Memory B cell (primary cell): ENCODE measurements at places on chromosomes 2 and 18.

- H3K4me3 ChIP-seq: no peak overlapping the region
- H3K27ac ChIP-seq: no peak overlapping the region
- no peak for DNase-seq
- no peaks in the 10 kb centered on the region for H3K27me3 ChIP-seq
- H3K4me1 ChIP-seq: no peaks in the 10 kb centered on the region
Observed at GRCh38 chr18:70301667-70302066, 12.8 kb downstream of the SOCS6 start.

DNA sequence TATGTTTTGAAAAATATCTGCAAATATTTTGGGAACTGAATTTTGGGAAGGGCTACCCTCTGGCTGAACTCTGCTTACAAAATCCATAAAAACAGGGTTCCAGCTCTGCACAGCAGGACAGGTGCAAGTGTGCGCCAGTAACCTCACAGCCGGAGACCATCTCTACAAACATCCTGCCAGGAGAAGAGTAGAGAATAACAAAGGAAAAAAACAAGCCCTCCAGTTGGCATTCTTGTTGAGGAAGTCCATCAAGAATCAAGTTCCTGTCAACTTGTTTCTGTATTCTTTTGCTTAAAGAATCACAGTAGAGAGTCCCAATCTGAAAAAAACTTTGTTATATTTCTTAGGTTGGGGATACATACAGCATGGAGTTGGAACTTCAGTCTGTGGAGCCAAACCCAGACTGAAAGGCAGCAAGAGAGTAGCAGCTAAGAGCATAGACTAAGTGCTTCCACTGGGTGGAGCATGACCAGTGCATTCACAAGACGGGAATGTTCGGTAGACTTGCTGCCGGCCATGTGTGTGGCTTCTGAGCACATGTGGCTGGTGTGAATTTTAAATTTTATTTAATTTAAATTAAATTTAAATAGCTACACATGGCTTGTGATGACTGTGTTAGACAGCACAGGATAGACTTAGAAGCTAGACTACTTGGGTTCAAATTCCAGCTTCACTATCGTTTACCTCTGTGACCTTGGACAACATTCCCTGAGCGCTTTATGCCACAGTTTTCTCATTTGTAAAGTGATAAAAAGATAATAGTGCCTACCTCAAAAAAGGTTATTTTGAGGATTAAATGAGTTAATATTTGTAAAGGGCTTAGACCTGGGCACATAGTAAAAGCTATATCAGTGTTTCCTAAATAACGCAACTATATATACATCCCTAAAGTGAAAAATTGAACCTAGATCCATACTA lies 41.9 kb downstream of the SPTBN1 start:
- no peak for DNase-seq
- H3K36me3 ChIP-seq: no peaks in the 10 kb centered on the region
- peaks cover 5% of the 10 kb centered on the region for H3K27me3 ChIP-seq

DNA sequence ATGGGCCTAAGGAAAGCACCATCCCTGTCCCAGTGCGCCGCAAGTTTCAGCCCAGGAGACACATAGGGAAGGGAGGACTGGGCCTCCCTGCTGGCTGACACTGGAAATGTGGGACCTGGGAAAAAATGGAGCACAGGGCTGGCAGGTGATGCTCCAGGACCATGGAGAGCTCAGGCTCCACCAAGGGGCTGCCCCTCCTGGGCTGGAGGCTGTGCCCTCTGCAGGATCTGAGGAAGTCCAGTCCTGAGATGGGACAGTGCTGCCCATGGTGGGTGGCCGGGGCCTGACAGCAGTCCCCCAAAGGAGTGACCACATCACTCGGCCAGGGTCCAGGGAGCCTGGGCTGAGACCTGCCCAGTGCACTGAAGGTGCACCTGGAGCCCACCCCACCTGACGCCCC lies 108.6 kb upstream of the TEKT4 start:
- no peak for DNase-seq
- H3K27ac ChIP-seq: no peak overlapping the region
- H3K27me3 ChIP-seq: peaks cover 2% of the 10 kb centered on the region
- H3K36me3 ChIP-seq: no peaks in the 10 kb centered on the region
- H3K4me3 ChIP-seq: no peak overlapping the region

DNA sequence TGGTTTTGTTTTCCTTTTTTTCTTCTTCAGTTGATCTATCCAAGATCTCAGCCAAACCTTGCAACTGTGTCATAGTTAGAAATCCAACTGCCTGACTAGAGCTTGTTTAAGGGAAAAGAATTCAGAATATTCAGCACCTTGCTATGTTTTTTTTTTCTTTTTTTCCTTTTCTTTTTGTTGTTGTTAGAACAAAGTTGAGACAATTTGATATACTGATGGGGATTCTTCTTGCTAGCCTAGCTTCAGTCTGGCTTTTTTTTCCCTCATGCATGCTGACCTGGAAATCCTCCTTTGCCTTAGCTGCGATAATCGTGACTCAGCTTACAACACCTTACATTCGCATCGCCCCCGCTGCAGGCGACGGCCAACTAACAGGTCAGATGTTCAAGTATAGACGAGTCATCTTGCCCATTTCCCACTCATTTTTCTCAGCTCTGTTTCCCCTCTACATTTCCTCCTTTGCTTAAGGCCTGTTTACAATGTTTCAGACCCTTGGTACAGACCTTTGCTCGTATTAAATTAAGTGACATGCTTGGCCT lies 487.2 kb upstream of the RAB12 start:
- no peaks in the 10 kb centered on the region for H3K36me3 ChIP-seq
- no peak for DNase-seq
- H3K27me3 ChIP-seq: peaks cover 1% of the 10 kb centered on the region
- H3K27ac ChIP-seq: no peak overlapping the region

GRCh38 chr2:158649846-158650245 lies 145.3 kb upstream of the DAPL1 start:
- no peaks in the 10 kb centered on the region for H3K36me3 ChIP-seq
- H3K4me3 ChIP-seq: no peak overlapping the region
- H3K4me1 ChIP-seq: no peaks in the 10 kb centered on the region
- no peak overlapping the region for H3K27ac ChIP-seq
- no peaks in the 10 kb centered on the region for H3K27me3 ChIP-seq

- no peak for DNase-seq
- no peaks in the 10 kb centered on the region for H3K36me3 ChIP-seq
- peaks cover 30% of the 10 kb centered on the region for H3K27me3 ChIP-seq
- H3K27ac ChIP-seq: no peak overlapping the region
Observed at GRCh38 chr2:219327719-219328118, 4.8 kb downstream of the RESP18 start.

GRCh38 chr18:43751203-43751602 lies 473.9 kb upstream of the SYT4 start:
- H3K36me3 ChIP-seq: no peaks in the 10 kb centered on the region
- H3K4me3 ChIP-seq: no peak overlapping the region
- no peaks in the 10 kb centered on the region for H3K27me3 ChIP-seq
- no peak for DNase-seq
- H3K4me1 ChIP-seq: no peaks in the 10 kb centered on the region

GRCh38 chr2:189522435-189523151 lies 58.0 kb downstream of the SLC40A1 start:
- peaks cover 8% of the 10 kb centered on the region for H3K27me3 ChIP-seq
- no peak for DNase-seq
- H3K36me3 ChIP-seq: no peaks in the 10 kb centered on the region
- no peaks in the 10 kb centered on the region for H3K4me1 ChIP-seq
- no peak overlapping the region for H3K4me3 ChIP-seq
- no peak overlapping the region for H3K27ac ChIP-seq

DNA sequence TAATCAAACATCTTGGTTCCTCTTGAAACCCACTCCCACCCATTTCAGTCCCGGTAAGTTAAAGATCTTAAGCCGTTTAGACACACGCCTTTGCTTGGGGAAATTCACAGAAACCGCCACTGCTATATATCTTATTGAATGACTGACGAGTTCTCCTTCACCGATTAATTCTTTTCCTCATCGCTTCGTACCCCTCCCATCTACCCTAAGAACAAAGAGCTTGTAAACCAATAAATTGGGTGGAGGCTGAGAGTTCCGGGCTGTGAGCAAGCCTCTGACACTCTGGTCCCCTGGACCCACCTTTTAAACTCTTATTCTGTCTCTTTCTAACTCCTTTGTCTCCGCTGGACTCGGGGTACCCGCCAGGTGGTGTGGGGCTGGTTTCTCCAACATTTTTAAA lies 30.6 kb downstream of the TMEM131 start:
- peaks cover 3% of the 10 kb centered on the region for H3K36me3 ChIP-seq
- DNase-seq: no peak
- peaks cover 58% of the 10 kb centered on the region for H3K4me1 ChIP-seq
- no peaks in the 10 kb centered on the region for H3K27me3 ChIP-seq

GRCh38 chr18:24396082-24396633 lies 1.5 kb downstream of the OSBPL1A start:
- no peak for DNase-seq
- H3K36me3 ChIP-seq: no peaks in the 10 kb centered on the region
- no peak overlapping the region for H3K27ac ChIP-seq
- H3K27me3 ChIP-seq: peaks cover 9% of the 10 kb centered on the region
- no peak overlapping the region for H3K4me3 ChIP-seq
- peaks cover 6% of the 10 kb centered on the region for H3K4me1 ChIP-seq

DNA sequence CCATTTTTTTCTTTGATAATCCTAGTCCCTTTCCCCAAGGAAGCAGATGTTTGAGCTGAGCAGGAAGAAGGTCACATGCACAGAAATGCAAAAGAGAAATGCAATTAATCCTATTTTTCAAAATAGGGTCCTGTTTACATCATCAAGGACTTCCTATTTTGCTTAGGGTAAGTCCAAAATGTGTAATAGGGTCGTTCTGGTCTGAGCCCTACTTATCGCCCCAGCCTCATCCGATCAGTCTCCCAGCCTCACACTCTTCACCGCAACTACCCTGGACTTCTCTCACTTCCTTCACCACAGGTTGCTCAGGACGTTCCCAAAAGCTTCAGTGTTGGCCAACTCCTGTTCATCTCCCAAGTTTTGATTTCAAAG lies 32.8 kb downstream of the FOSL2 start:
- no peak for DNase-seq
- no peaks in the 10 kb centered on the region for H3K36me3 ChIP-seq
- H3K4me3 ChIP-seq: no peak overlapping the region
- no peak overlapping the region for H3K27ac ChIP-seq

GRCh38 chr2:168060986-168061750 lies 186.2 kb downstream of the STK39 start:
- no peaks in the 10 kb centered on the region for H3K4me1 ChIP-seq
- no peak overlapping the region for H3K4me3 ChIP-seq
- peaks cover 17% of the 10 kb centered on the region for H3K36me3 ChIP-seq

GRCh38 chr18:41940506-41941215 lies 14.4 kb upstream of the PIK3C3 start:
- peaks cover 7% of the 10 kb centered on the region for H3K4me1 ChIP-seq
- H3K36me3 ChIP-seq: no peaks in the 10 kb centered on the region
- H3K27ac ChIP-seq: no peak overlapping the region
- no peak overlapping the region for H3K4me3 ChIP-seq
- DNase-seq: no peak

DNA sequence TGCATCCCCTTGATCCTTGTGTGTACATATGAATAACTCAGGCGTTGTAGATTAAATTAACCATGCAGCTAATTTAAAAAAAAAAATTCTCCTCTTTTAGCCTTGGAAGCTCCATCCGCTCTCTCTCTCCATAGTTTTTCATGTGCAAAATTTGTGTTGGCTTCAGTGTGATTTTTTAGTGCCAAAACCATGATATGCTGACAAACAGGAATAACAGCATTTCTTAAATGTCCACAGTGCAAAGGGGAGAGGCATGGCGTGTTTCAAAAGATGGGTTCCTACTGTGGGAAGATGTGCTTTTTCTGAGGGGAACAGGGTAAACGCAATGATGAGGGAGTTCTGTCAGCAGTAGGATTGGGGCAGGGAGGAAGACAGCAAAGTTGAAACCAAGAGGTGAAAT lies 247.0 kb downstream of the ICOS start:
- peaks cover 4% of the 10 kb centered on the region for H3K27me3 ChIP-seq
- no peak overlapping the region for H3K27ac ChIP-seq
- no peak for DNase-seq
- H3K4me1 ChIP-seq: no peaks in the 10 kb centered on the region
- no peak overlapping the region for H3K4me3 ChIP-seq
- no peaks in the 10 kb centered on the region for H3K36me3 ChIP-seq

- H3K4me3 ChIP-seq: no peak overlapping the region
- no peaks in the 10 kb centered on the region for H3K27me3 ChIP-seq
- DNase-seq: no peak
Observed at GRCh38 chr2:213046431-213046830, 105.0 kb downstream of the IKZF2 start.

DNA sequence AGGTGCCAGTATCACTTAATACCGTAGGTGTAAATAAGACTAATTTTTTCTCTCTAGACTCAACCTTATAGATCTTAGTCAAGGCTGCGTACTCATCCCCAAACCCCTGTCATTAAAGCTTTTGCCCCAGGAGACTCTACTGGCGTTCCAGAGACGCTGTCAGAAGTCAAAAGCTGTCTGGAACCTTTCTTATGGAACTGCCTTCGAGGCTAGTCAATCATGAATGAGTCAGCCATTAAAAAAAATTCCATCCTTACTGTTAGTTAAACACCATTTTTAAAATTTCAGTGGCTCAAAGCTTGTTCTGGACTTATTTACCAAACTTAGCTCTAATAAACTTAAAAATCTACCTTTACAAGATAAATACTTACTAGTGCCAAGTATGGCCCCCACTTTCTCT lies 52.1 kb downstream of the SPRED2 start:
- H3K4me1 ChIP-seq: peaks cover 24% of the 10 kb centered on the region
- H3K36me3 ChIP-seq: peaks cover under 1% of the 10 kb centered on the region
- H3K4me3 ChIP-seq: no peak overlapping the region
- H3K27ac ChIP-seq: no peak overlapping the region

DNA sequence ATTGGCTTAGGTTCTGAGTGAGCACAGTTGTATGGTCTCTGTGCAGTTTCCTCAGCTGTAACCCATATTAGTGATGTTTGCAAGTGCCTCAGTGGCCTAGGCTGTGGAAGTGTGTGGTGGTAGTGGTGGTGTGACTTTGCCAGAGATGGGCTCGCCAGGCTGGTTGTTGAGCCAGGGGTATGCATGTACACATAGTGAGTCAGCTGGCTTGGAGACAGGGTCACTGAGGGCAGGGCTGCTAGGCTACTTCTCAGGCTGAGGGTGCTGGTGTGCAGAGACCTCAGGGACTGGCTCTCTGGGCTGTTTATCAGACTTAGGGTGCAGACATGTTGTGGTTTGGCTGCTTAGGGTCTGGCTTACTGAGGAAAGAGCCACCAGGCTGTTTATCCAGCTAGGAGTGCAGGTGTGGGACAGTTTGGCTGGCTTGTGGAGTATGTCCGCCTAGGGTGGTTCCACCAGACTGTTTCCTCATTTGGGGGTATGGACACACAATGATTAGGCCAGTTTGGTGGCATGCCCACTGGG lies 15.0 kb downstream of the APLF start:
- peaks cover 5% of the 10 kb centered on the region for H3K36me3 ChIP-seq
- H3K27ac ChIP-seq: no peak overlapping the region
- no peak for DNase-seq

DNA sequence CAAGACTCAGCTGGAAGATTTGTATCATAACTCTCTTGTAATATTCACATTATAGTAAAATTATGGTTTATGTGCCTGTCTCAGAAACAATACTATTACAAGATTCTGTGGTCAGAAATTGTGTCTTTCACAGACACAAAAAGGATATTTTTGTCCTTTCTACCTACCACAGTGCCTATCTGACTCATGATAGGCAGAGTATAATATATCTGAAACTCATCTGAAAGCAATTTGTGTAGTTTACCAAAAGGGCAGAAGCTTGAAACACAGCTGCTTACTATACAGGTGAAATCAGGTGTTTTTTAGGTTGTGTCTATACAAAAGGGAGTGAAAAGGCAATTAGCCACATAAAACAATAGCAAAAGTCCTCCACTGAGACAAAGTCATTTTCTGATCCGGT lies 10.9 kb downstream of the TMEM200C start:
- no peak overlapping the region for H3K4me3 ChIP-seq
- no peaks in the 10 kb centered on the region for H3K36me3 ChIP-seq
- no peak overlapping the region for H3K27ac ChIP-seq
- H3K4me1 ChIP-seq: no peaks in the 10 kb centered on the region
- H3K27me3 ChIP-seq: peaks cover 3% of the 10 kb centered on the region
- no peak for DNase-seq

- H3K27ac ChIP-seq: no peak overlapping the region
- H3K4me3 ChIP-seq: no peak overlapping the region
- H3K4me1 ChIP-seq: no peaks in the 10 kb centered on the region
Observed at GRCh38 chr2:157984866-157985265, 108.7 kb upstream of the ACVR1 start.
